ENCODE measurements at places on chromosomes 5 and 9.

DNA sequence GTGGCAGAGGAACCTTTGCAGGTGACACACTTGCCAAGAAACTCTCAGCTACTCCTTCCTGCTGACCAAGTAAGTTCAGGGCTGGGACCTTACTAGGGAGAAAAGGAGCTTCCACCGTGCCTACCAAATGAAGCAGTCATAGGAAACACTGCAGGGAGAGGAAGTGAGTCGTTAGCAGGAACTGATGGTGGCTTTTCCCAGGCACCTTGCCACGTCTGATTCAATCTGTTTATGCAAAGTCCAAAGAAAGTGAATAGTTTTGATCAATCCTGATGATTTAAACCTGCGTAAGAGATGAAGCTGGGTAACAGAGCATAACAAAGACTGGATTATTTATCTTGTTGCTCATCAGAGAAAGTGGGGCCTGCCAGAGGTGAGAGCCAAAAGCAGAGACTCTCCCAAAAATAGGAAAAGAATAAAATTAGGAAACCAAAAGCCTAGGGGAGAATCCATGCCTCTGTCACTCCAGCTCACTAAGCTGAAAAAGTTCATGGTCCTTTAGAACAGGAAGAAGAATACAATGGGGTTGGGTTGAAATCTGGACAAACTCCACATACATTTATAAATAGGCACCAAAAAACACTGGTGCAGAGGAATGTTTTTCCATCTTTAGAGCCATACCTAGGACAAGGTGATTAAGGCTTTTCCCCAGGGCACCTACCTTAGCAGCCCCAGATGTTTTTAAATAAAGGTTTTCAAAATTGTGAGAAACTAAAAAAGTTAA, 9.3 kb upstream of the PFDN1 start:
- peak; percentile 97 for DNase-seq

DNA sequence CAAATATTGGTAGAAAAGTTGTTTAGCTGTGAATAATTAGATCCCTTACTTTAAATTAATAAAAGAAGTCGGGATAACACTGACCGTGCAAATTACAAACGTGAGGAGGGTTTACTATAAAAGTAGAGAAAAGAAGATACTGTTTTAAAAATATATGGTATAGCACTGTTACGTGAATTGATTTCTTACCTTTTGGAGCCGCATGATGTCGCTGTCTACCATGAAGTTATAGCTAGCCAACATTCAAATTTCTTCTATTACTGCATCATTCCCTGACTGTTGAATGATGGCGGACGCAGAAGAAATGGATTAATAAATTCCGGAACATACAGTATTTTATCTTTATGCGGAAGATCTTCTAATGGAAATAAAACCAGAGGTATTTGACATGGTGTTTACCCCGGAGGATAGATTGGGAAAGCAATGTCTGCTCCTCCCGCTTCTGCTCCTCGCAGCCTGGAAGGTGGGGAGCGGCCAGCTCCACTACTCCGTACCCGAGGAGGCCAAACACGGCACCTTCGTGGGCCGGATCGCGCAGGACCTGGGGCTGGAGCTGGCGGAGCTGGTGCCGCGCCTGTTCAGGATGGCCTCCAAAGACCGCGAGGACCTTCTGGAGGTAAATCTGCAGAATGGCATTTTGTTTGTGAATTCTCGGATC, at the start of gene PCDHA6:
TSS of gene PCDHA6 (plus strand) at position 257 of the 658 bp plus-strand sequence. CDS start at position 389, 132 bp downstream.
- DNase-seq: no peak

GRCh38 chr9:18601026-18601425, 127.1 kb downstream of the ADAMTSL1 start:
- no peak for DNase-seq

- no peak for DNase-seq
Observed at GRCh38 chr5:88669371-88670050, 213.5 kb downstream of the MEF2C start.

- no peak for DNase-seq
Observed at GRCh38 chr9:116716438-116716837, 29.3 kb downstream of the TRIM32 start.

GRCh38 chr5:96873449-96873848, 2.9 kb upstream of the ERAP2 start:
- no peak for DNase-seq

DNA sequence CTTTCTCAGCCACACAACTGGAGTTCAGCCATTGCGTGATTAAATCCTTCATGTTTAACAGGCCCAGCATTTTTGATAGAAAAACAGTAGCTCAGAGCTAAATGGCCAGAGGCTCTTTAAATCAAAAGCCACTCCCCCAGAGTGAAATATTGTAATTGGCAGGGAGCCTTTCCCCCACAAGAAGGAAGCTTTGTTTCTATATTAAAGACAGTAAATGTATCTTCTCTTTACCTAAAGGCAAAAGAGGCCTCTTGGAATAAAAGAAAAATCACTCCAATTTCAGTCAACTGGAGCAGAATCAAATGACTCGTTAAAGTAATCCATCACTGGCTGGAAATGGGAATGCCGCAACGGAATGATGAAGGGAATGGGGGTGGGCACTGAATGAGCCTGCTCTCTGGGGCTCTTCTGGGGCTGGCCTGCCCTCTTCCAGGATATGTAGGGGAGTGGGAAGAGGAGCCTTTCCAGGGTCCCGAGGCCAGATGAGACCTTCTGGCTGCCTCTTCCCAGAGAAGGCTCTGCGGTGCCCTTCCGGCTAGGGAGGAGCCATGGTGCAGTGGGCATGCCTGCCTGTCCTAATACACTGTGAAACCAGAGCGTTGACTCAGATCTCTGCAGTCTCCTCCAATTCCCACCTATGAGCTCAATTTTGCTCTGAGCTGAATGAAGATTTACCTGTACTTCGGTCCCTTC, 45.2 kb downstream of the ANKDD1B start:
- peak; percentile 58 for DNase-seq

GRCh38 chr5:158080112-158080511, 221.2 kb upstream of the CLINT1 start:
- no peak for DNase-seq

DNA sequence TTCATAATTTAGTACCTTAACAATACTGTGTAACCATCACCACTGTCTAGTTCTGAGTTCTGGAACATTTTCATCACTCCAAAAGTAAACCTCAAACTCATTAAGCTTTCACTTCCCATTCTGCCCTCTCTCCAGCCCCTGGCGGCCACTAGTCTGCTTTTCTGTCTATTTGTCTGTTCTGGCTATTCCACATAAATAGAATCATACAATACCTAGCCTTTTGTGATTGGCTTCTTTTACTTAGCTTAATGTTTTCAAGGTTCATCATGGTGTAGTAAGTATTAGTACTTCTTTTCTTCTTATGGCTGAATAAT, 138.7 kb downstream of the RAPGEF6 start:
- DNase-seq: no peak

DNA sequence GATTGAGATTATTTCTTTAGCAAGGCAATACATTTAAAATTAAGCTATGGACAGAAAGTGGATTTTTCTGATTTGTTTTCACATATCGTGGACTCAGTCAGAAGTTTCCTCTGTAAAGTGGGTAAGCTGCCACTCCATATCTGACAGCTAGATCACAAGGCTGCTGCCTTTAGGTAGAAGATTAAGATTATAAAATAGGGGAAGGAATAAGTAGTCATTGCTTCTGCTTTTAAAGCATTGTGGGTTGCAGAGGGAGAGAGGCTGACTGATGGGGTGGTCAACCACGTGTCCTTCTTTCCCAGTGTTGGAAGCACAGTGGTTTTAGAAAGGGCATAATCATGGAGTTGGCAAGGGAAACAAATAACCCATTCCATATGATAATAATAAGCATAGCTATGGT, 74.3 kb upstream of the MOCS2 start:
- no peak for DNase-seq

DNA sequence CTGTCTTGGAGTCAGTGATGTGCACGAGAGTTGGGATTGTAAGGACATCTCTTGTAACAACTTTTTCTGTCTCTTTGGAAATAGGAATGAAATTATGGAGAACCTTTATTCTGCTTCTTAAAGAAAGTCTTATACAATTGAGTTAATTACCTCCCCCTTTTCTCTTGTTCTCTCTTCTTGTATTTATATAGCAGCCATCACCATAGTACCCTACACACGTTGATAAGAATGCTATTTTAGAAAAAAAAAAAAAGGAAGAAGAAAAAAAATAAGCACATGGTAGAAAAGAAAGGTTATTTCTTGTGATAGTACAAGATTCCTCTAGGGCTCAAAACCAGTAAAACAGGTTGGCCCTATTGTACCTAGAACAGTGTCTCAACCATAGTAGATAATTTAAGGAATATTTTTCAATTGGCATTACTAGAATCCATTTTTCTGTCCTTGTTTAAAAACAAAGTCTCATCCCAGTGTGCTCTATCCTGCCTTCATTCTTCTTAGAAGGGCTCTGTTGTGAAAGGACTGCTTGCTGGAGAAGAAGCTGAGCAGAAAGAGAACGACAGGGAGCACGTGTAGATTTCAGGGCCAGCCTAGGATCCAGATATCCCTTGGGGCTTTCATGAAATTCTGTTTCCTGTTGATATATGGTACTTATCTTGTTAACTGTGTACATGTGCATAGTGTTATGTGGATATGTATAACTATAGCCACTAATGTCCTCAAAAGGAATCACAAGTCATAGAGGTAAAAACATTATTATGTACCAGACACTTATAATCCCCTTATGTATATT, 392.3 kb upstream of the MEF2C start:
- no peak for DNase-seq

- DNase-seq: no peak
Observed at GRCh38 chr9:93218161-93218560, 34.2 kb downstream of the WNK2 start.

GRCh38 chr9:116605904-116606341, 81.2 kb upstream of the TRIM32 start:
- DNase-seq: no peak

GRCh38 chr5:112684737-112685136, 52.9 kb upstream of the APC start:
- DNase-seq: peak; percentile 30

GRCh38 chr9:71858812-71859211, 52.2 kb downstream of the ABHD17B start:
- DNase-seq: peak; percentile 67

DNA sequence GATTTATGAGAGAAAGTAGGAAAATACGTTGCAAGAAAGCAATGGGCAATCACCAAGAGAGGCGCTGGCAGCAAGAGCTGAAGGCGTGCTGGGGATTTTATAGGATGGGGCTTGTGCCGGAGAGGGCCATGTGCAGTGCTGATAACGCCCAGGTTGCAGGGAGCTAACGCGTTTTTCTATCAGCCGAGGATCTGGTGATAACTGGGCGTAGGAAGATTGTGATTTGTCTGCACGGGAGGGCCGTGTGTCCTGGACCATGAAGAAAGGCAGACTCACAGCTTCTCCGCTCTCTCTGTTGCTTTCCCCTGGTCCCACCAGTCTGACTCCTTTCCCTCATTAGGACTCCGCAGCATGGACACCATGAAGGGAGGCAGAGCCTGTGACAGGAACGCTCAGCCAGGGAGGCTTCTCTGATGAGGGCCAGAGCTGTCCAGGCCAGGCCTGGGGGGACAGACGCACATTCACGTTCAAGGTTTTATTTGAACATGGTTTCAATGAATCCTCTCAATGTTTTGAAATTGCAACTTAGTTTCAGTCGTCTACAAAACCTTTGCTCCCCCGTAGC, 11.9 kb upstream of the CACNA1B start:
- DNase-seq: no peak

- DNase-seq: no peak
Observed at GRCh38 chr9:16442622-16443021, 427.8 kb downstream of the BNC2 start.

GRCh38 chr5:176899946-176900779, 1.0 kb upstream of the HK3 start:
- no peak for DNase-seq

DNA sequence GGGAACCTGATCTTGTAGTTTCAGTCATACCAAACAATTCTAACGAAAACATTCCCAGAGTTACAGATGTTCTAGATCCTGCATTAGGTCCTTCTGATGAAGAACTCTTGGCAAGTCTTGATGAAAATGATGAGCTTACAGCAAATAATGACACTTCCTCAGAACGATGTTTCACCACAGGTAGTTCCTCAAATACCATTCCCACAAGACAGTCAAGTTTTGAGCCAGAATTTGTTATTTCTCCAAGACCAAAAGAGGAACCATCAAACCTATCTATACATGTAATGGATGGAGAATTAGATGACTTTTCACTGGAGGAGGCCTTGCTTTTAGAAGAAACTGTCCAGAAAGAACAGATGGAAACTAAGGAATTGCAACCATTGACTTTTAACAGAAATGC, 21.0 kb downstream of the RMI1 start:
- no peak for DNase-seq

DNA sequence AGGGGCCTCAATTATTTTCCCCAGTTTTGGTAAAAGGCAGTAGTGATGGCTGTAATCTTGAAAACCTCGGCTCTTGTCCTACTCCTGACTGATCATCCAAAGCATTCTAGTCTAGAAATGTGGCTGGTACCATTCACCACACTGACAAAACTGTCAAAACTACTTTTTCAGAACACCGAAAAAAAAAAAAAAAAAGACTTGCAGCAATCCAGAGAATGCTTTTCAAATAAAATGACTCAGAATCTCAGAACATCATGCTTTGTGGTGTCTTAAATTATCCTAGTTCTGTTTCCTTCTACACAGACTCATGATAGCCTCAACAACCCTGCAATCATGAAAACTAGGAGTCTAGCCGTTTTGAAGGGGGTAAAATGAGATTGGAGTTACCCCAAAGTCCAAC, 13.4 kb downstream of the SLC28A3 start:
- DNase-seq: no peak

- peak; percentile 77 for DNase-seq
Observed at GRCh38 chr5:95822043-95822541, 434 bp downstream of the GLRX start.

DNA sequence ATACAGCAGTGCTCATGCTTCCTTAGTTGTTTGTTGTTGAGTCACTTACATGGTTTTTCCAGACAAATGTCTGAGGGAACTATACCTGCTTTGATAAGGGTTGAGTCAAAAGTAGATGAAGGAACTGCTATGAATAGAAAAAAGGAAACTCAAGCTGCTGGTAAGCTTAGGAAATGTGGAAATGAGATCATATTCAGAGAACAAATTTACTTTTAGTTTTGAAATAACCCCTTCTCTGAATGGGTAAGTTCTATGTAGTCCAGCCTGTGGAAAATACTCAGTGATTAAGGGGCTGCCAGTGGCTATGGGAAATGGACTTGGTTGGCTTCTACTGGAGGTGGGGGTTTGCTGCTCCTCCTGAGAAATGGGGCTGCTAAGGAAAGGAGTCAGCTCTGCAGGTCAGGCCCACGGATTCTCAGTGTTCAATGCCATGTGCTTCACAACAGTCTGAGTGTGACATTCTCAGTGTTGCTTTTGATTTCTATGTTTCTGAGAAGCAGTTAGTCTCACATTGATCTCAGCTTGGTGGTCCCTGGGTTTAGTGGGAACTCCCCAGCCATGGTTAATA, 47.7 kb upstream of the GLRX start:
- no peak for DNase-seq

DNA sequence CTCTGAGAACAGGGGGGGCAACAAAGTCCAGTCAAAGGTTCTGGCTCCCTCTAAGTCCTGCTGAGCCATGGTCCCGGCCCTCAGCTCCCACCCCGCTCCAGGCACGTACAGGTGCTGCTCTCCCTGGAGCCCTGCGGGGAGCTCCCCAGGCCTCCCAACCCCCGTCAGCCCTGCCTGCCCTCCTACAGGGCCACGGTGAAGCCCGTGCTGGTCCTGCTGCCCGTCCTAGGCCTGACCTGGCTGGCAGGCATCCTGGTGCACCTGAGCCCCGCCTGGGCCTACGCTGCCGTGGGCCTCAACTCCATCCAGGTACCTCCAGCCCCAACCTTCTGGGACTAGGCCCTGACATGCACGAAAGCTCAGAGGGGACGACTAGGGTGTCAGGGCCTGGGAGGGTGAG, 20.1 kb downstream of the ADGRD2 start:
- no peak for DNase-seq
